SW 1271 (cell line): ENCODE measurements at places on chromosomes 3 and 15.

DNA sequence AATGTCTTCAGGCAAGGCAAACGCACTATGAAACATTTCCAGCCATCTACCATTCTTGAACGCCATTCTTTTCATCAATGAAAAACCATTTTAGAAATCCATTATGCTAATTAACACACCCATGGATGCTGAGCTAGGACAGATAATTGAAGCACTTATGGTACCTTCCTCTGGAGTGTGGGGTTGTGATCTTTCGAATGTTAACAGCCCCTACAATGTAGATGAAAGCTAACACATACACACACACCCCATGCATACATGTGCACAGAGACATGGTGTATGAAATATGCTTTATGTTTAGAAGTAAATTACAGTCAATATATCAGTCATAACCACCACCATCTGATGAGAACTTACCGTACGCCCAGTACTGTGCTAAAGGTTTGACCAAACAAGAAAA is 189.1 kb downstream of the SHQ1 start:
- no peak for DNase-seq

DNA sequence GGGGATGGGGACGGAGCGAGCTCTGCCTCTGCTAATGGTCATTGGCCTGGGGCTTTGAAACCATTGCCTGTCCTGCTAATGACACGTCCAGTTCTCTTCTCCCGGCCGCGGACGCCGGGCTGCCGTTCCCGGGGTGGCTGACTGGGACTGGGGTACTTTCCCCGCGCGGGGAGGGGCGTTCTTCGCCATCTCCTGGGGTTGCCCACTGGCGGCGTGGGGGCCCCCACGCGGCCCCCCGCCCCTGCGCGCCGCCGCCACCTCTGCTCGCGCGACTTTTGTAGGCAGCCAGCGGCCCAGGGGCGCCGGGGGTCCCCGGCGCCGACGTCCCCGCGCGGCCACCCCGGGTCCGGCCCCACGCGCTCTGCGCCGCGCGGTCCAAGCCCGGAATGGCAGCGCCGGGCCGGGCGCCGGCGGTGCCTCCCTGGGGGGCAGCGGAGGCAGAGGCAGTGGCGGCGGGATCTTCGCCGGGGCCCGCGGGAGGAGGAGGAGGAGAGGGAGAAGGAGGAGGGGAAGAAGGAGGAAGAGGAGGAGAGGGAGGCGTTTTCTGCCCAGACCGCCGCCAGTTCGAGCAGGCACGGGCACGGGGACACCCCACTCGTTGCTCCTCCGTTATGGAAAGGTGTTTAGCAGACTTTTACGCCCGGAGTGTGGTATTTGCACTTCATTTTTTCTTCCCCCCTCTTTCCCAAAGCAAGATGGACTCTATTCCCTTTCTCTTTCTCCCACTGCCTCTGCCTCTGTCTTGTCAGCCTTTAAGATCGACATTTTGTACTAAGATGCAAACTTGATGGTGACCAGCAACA is 2.3 kb downstream of the BBX start:
- DNase-seq: peak; percentile 69

DNA sequence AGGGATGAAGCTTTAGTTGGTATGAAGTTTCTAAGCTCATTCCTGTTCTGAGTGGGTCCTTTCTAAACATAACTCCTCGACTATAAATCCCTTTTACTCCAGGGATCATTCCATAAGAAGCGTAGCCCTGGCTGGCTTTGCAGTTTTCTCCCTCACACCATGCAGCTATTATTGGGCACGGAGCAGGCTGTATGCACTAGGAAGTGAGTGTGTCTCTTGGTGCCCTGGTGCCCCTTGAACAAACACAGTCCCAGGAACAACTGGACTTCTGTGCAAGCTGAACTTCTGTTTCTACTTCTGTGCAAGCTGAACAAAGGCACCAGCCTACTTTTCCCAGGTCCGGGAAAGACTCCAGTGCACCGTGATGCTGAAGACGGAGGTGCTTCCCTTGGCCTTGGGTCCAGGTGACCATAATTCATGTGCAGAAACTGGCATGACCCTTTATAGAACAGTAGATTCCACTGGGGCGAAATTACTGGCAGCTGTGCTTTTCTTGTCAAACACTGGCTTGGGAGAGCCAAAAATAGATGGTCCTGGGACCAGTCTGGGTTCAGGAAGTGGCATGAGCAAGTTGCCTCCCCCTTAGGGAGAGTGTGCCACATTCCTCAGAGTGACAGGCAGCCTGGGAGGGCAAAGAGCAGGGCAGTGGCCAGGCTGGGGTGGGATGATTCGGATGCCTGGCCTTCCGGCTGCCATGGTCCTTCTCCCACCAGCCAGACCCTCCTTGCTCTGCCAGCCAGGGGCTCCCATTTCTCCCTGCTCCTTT is 127.2 kb downstream of the SLCO3A1 start:
- DNase-seq: no peak

- DNase-seq: no peak
Observed at GRCh38 chr3:153373606-153374005, 211.6 kb downstream of the RAP2B start.

DNA sequence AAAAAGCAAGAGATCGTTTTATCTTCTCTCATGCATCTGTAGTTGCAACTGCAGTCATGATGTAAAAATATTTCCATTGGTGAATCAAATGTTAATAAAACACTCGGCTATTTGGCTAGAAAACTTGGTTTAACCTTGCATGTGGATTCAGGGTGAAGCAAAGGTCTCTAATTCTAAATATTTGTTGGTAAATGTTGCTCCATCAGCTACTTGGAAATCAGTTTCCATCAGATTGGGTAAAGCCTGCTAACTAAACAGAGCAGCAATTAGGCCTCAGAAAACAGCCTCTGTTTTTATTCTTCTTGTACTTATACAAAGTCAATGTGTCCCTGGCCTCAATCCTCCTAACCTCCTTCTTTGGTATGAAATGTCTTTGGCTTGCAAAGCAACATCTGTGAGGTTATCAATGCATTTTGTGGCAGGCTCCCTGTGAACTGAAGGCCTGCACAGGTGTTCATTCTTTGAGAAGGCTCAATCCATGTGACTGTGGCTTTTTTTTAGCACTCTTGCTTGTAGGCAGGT is 312.3 kb downstream of the WDR72 start:
- DNase-seq: no peak

GRCh38 chr3:106299300-106300098 is 430.7 kb upstream of the CBLB start:
- DNase-seq: no peak

DNA sequence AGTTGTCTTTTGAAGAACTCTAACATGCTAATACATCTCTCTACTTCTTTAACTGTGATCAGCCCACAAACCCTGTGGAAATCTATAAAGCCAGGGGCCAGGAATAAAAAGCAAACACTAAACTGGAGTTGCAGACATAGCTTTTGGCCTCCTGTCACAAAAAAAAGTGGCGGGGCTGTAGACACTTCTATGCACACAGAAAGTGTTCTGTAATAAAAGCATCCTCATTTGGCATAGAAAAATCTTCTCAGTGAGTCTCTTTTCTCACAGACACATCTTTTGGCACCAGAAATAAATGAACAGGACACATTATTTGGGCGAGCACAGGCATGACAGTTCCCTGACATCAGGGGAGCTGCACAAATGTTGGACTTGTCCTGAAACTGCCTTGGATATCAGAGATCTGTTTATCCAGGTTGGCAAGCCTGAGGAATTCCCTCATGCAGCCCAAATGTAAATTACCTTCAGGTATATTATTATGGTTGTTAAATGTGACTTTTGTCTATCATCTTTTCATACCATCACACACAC is 355.4 kb downstream of the FGF12 start:
- DNase-seq: no peak

GRCh38 chr15:28085489-28086174 is 13.5 kb downstream of the OCA2 start:
- no peak for DNase-seq

DNA sequence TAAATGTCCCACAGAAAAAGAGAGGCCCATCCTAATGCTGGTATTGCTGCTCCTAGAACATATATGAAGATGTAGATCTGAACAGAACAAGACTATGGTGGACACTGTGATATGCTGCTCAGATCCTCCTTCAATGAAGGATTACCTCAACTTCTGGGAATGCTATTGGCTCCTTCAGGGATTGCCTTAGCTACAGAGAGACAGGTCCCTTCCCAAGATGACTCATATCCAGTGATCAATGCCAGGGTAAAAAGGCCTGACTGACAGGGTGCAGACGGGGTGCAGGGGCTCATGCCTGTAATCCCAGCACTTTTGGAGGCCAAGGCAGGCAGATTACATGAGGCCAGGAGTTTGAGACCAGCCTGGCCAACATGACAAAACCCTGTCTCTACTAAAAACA is 20.5 kb upstream of the STAG1 start:
- no peak for DNase-seq

- DNase-seq: no peak
Observed at GRCh38 chr3:172159376-172159775, 120.0 kb downstream of the FNDC3B start.

- DNase-seq: no peak
Observed at GRCh38 chr3:64717872-64718613, 30.2 kb upstream of the ADAMTS9 start.

DNA sequence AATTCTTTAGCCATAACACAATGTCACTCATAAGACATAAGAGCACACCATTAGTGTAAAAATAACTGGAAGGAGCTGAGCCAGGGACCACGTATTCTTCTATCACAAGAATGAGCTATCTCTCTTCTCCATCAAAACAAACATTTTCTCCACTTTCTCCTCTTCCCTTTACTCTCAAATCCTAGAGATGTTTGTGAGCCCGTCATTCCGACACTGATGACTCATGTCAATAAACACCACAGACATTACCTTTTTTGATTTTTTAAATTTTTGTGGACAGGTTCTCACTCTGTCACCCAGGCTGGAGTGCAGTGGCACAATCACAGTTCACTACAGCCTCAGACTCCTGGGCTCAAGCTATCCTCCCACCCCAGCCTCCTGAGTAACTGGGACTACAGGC is 86.6 kb downstream of the MEX3B start:
- DNase-seq: no peak

- DNase-seq: no peak
Observed at GRCh38 chr15:60095711-60096110, 91.6 kb downstream of the FOXB1 start.
